Amniotic stem cell (primary cell): ENCODE measurements at places on chromosomes 1 and 21.

- DNase-seq, result no peak
These were observed 27.4 kb upstream of the ZBTB21 start for GRCh38 chr21:42037516-42037915.

- DNase-seq, result no peak
These were observed 578 bp upstream of the TRIM62 start for GRCh38 chr1:33182401-33182841.

DNA sequence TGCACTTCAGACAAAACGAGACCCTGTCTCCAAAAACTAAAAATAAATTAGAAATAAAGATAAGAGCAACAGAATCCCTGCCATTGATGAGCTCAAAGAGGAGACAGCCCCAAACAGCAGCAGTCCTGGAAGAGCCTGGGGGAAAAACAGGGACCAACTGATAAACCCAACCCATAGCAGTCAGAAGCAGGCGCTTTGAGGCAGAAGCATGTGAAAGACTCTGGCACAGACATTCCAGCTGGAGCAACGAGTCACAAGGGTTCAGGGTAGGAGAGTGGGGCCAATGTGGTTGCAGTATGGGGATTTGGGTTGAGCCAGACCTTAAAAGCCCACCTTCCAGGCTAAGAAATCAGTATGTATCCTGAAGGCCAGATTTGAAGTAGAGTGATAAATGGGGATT is 78.5 kb downstream of the MPZL1 start:
- DNase-seq, result no peak

DNA sequence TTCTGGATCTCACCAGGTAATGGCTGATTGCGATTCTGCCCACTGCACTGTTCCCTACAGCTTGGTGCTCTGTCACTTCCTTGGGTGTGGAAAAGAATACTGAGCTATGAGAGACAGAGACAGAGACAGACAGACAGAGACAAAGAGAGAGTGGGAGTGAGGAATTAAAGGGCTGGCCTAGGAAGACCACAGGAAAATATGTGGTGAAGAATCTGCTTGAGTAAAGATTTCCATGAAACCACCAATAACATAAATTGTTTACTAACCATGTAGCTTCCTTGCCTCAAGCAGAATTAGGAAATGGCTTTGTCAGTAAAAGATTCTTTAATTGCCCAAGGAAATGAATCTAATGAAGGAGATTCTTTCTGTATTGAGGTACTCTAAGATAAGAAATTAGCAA is 54.4 kb downstream of the MPZL1 start:
- DNase-seq, result no peak

- DNase-seq, result no peak
These were observed 41.4 kb upstream of the CCDC190 start for GRCh38 chr1:162902416-162902815.

DNA sequence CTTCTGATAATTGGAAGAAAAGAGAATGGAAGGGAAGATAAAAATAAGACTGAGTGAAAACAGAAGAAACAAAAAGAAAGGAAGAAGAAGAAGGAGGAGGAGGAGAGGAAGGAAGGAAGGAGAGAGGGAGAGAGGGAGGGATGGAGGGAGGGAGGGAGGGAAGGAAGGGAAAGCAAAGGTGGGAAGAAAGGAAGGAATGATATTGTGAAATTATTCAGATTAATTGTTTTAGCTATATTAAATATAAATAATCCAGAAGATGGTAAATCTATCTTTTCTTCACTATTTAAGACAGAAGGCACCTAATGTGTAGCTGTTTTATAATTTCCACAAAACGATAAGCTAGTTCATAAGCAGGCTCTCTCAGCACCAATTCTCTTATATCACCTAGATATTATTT is 191.3 kb upstream of the LRRC7 start:
- DNase-seq, result no peak

GRCh38 chr1:205284420-205285144 is 37.0 kb downstream of the NUAK2 start:
- peak; percentile 77 for DNase-seq

DNA sequence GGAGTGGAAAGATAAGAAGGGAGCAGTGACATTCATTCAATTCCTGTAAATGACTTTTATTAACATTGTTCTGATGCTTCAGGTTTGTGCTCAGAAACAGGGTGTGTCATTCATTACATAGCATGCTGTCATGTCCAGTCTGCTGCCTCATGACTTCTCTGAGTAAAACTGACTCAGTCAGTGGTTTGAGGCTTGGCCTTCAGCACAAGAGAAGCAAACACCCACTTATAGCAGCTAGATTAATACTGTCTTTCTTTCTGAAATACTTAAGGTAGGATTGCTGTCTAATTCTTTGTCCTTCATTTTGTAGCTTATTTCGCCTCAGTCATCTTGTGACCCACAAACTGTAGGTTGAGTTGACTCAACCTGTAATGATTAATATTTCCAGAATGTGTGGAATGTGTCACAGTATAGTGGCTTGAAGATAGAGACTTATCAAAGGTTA is 32.9 kb downstream of the RASAL2 start:
- peak; percentile 65 for DNase-seq

- no peak for DNase-seq
These were observed 145.1 kb downstream of the KCNJ6 start for GRCh38 chr21:37771181-37771580.

DNA sequence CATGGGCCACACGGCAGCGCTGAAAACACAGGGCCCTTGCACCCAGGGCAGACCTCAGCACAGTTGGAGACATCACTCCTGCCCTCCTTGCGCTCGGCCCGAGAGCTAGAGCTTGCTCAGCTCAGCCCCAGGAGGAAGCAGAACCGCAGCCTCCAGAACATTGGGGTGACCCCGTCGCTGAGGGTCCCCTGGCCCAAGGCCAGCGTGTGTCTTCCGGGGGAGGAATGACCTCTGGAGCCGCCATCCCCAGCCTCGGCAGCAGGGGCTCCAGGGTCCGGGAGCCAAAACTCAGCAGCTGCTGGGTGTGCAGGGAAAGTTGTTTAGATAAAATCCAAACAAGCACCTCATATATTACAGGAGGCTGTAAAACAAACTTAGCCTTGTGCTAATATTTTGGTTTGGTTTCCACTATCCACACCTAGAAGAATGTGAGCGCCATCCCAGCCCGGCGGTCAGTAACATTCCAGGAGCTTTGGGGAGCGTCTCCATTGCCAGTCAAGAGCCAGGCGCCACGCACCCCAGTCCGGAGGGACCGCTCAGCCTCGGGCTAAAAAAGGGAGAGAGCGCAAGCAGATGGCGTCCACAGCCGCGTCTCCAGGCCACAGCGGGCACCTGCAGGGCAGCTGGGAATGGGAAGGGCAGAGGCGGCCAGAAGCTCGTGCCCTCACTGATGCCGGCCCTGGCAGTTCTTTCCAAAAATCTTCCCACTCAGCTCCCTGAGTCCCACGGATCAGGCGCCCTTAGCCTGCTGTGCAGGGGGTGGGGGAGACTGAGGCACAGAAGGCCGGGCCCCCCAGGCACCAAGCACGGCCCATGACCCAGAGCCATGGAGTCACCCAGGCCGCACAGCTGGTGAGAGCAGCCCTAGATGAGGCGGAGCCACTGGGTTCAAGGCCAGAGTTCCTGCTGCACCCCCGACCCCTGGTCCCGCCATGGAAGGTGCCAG is 52.0 kb downstream of the SLX9 start:
- no peak for DNase-seq

DNA sequence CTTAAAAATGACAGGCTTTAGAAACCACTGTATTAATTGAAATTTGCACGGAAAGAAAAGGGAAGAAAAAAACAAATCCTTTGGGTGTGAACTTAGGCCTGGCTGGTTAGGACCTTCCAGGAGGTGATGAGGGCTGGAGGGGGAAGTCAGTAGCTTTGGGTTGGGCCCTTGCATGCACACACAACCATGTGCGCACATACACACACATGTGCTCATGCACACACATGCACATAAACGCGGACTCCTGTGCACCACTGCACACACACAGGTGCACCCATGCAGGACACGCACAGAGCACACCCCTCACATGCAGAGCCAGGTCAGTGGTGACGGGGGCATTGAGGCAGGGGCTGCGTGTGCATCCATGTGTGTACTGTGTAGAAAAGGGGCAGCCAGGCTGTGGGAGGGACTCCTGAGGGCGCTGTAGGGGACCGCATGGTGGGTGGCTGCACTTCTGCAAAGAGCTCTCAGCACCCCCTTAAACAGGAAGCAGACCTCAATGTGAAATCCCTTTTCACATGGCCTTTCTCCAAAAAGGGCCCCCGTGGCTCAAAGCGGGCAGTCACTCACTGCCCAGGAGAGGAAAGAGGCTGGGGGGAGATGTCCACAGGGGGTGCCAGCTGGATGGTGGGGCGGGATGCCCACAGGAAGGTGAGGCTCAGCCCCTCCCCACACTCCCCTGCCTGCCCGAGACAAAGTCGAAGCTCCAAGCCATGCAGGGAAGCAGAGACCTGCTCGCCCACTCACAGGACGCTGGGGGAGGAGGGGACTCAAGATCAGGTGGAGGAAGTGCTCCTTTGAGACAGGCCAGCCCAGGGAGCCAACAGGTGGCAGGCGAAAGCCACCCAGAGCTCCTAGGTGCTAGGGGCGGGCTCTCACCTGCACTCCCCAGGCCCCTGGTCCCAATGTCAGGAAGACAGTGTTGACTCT is 95.2 kb downstream of the ITPKB start:
- no peak for DNase-seq

DNA sequence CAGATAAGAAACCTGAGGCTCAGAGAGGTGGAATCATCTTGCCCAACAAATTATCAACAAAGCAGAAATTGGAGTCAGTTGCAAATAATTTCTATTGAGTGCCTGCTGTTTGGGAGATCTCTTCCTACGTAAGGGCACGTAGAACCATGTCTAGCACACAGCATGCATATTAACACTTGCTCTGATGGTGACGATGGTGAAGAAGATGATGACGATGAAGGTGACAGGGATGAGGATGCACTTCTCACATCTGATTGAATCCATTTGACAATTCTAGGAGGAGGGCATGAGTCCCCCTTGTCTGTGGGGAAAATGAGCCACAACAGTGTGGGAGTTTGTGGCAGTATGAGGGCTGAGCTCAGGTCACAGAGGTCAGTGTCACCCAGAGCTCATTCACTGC is 183.6 kb downstream of the HIVEP3 start:
- no peak for DNase-seq

- DNase-seq, result no peak
These were observed 120.0 kb downstream of the TRIM33 start for GRCh38 chr1:114390960-114391359.

DNA sequence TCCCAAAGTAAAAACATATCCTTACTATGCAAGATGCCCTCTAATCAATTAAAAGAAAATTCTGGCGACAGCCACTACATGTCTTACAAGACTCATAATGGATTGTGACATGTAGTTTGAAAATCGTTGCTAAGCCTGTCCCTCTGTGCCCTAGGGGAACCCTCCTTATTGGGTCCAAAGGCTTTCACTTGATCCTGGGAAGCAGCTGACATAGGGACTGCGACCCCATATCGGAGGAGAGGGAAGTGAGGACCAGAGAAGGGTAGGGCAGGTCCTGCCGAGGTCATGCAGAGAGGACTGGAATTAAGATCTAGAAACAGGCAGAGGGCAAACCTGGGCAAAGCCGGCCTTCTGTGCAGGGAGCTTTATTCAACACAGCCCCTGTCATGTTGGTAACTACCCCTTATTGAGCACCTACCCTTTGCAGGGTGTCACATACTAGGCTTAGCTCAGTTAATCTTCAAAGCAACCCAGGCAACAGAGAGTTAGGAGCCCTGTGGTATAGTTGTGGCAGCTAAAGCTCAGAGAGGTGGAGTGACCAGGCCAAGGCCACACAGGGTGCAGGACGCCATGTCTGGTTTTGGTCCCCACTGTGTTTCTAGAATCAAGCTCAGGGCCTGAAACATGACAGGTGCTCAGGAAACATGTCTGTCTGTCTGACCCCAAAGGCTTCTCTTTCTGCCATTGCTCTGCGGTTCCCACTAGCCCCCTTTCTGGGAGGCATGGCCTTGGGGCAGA is 18.4 kb upstream of the IFNLR1 start:
- no peak for DNase-seq

DNA sequence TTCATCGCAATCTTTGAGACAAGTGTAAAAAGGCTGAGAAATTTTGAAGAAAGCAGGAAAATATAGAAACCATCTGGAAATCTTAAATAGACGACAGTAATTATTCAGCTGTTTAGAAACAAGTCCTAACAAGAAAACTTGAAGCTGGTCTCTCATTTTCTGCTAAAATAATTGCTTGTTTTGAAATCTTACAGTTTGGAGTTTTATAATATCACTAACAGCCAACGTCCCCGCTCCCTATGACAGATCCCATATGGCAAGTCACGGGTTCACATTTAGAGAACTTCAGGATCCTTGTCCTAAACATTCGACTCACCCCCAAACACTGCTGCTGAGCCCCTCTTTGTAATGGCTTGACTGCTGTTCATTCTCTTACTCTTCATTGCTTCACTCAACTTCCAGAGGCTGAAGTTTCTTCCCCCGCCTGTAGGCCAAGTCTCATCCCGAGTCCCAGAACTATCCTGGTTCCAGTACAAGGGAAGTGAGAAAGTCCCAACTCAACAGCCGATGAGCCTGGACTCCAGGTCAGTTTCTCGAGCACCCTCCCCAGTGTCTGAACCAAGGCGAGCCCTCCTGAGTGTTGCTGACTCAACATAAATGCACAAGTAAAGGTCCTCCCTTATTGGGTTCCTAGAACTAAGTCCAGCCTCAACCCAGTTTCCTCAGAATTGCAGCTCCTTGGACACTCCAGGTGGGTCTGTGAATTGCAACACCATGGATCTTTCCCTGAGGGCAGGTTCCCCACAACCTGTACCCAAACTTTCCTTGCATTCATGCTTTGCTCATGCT is 93.4 kb upstream of the BACE2 start:
- DNase-seq, result no peak

DNA sequence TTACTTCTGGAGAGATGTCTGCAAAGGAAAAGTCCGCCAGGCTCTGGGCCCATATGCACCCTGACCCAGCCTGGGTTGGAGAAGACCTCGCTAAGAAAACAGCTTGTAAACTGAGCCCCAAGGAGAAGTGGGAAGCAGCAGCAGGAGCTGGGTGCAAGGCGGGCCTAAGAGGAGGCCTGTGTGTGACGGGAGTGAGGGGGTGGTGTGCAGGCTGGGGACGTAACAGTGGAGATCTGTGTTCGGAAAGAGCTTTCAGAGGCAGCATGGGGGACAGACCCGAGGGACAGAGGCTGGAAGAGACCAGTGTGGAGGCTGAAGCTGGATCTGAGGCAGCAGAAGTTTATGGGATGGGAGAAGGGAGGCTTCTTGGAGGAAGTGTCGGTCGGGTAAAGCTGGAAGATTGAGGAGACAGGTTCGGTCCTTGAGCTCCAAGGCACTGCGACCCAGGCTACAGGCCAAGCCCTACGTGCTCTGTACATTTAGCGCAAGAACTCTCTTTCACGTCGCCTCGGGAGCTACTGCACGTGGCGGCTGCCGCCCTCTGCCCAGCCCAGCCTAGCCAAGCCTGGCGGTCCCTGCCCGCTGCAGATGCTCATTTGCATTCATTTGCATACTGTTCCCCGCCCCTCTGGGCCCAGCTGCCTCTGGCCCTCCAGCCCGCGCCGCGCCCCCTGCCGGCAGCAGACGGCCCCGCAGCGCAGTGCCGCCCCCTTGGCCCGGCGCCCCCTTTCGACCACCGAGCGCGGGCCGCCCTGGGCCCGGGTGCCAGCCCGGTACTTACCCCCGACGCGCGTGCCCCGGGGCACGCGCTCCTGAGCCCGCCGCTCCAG is 6.3 kb downstream of the HPCA start:
- no peak for DNase-seq

- no peak for DNase-seq
These were observed 561.3 kb downstream of the NCAM2 start for GRCh38 chr21:21559285-21560045.
